ENCODE measurements at places on chromosomes 2 and 18.

DNA sequence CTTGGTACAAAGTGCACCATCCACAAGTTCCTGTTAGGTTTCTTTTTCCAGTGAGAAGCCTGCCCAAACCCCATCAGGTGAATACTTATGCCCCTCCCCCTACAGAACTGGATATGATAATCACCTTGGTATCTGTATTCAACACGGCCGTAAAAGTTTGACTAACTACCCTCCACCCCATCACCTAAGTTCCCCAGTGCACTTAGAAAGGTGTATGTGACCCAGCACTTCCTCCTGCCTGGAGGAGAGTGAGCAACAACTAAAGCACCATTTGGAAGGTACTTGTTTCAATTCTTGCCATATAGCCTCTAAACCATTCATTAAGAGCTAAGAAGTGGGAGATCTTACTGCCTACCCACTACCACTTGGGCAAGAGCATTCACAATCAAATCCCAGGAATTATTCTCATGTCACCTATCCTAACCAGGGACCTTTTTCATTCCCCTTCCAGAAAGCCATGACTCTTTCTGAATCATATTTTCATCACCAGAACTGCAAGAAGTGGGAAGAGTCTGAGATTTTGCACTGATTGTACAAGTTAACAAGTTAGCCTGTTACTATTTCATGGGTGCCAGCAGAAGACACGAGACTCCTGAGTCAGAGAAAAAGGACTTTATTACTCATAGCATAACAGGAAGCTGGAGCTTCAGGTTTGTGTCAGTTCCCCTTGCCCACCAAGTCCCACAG lies 53.5 kb upstream of the NDUFV2 start:
- no peak for DNase-seq

DNA sequence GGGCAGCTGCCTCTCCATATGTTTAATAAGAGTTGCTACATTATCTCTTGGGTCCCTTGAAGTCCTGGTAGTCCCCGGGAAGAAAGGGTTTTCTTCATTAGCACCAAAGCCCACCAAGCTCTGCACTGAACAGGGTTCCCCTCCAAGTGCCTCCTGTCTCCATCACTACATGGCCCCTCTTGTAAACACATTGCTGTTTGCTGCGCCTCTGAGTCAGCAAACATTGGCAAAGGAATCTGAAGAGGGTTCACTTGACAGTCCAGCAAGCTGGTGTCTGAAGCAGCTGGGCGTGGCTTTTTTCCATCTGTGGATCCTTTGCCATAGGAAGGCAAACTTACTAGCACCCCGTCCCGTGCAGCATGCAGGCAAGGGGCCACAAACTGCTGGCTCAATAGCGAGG lies 82.8 kb downstream of the TEX51 start:
- DNase-seq, result no peak

GRCh38 chr18:66872277-66872676 lies 268.4 kb upstream of the CDH19 start:
- no peak for DNase-seq

DNA sequence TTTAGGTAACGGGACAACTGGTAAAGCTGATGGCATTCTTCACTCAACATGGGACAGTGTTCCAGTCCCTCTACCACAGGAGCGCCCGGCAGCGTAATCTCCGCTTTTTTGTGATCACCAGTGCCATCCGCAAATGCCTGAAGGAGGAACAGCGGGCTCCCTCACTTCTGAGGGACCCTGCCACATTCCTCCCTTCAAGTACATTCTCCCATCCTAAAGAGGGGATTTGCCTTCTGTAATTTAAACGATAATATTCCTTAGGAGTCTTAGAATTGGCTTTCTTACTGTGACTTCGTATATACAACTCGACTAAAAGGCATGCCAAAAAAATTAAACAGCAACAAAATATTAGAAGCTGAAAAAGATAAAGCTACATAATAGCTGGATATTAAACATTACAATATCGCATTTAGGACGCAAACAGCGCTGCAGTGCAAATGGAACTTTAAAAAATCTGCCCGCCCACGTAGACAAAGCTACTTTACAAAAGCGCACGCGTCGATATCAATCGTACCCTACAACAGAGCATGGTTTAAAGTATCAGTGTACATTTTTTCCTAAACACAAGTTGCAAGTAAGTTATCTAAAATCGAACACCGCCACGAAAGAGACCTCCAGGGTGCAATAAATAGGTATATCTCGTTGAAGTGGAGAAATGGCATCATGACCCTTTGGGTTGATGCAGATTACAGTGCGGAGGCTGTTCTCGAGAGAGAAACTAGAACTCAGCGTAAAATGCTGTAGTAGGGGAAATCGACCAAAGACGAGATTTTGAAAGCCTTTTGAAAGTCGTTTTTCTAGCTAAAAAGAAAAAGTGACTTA lies 2.3 kb upstream of the VSNL1 start:
- no peak for DNase-seq

- DNase-seq, result no peak
These were observed 1142.1 kb downstream of the DPP10 start for GRCh38 chr2:115584507-115584906.

- no peak for DNase-seq
These were observed 4.7 kb upstream of the CXCR4 start for GRCh38 chr2:136122661-136123060.

DNA sequence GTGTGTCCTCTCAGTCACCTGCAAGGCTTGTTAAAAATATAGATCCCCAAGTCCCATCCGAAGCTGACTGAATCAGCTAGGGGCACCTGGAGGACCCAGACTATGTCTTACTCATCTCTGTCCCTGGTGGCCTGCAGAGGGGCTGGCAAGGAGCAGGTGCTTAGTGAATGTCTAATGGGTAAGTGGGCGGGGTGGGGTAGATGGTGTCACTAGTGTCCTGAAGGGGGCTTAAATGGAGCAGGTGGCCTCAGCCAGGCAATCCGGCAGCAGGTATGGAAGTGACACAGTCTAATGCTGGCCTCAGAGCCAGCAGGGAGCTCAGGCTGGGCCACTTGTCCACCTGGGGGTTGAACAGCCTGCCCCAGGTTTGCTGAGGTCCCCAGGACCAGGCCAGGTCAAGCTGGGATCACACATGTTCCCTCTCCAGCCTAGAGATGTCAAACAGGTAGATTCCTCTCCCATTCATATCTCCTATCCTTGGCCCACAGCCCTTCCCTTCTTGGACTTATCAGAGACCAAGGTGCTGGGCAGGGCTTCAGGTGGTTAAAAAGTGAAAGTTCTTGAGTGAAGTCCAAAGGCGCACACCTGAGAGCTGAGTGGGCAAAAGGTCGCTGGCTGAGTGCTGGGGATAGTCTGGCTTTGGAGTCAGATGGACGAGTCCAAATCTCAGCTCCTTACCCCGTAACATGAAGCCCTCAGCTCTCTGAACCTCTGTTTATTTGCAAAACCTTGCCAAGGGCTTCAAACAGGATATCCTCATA lies 1.7 kb downstream of the STEAP3 start:
- DNase-seq, result no peak

DNA sequence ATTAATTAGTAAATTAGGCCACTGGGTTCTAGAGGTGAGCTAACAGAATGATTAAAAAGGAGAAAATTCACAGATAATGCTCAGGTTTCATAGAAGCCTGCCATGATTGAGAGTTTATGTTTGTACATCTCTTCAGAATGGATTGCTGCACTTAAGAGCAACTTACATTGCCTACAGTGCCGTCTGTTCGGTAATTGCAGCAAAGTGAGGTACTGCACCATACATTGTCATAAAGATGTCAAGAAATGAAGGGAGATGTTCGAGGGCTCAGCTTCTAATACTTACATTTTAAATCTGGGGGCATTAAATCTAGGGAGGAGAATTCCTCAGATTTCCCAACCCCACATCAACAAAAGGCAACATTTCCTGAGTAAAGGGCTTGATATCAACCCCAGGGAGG lies 976.2 kb upstream of the FANCL start:
- DNase-seq, result no peak

DNA sequence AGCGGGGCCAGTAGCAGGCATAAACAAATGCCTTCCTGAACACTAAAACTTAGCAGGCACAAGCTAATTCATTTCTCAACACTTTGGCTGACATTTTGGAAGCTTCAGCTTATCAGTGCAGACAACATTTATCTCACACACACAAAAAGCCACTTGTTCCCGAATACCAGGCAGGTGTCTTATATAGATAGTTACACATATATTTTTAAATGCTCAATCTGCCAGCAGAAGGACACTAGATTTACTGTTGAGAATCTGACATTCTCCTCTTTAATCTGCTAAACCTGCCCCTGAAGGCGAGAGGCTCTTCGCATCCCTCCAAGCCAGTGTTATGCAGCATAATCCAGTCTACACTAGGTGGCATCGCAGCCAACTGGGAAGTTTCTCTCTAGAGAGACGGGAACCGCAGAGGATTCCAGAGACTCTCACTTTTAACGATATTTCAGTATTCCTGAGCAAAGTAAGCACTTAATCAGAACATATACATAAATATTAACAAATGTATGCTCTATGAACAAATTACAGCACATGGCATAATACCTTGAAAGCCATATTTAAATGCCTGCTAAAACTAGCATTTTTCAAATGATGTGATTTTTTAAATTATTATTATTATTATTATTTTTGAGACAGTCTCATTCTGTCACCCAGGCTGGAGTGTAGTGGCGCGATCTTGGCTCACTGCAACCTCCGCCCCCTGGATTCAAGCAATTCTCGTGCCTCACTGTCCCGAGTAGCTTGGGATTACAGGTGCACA lies 90.2 kb upstream of the SCG2 start:
- DNase-seq, result peak; percentile 52

DNA sequence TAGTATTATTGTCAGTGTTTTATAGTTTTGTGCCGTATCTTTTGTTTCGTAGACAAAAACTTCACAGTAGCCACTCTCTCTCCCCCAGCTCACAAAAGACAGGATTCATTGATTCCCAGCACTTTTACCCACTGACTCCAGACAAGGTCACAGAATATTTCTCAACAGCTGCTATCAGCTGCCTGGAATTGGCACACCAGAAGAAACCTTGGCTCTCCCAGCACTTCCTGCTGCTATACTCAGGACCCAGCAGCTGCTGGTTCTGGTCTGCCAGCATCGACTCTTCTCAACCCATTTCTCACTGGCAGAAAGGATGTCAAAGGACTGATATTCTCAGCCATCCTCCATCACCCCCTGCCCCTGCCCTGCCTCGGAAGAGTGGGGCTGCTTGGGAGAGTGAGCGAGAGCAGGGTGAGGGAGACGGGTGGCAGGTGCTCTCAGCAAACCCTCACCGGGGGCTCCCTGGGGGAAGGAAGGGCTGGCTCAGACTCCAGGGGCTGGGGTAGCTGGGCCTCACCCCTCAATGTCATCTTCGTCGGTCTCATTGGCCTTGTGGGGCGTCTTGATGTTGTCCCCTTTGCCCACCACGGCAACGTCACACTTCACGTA lies 6.1 kb upstream of the OTOF start:
- peak; percentile 52 for DNase-seq

- no peak for DNase-seq
These were observed 946.5 kb upstream of the FAM98A start for GRCh38 chr2:34545486-34546136.

- no peak for DNase-seq
These were observed 115.0 kb downstream of the EN1 start for GRCh38 chr2:118732432-118732831.
